ENCODE measurements at places on chromosomes 4 and X. TPM values are rescaled to one million over a fixed set of nuclear protein-coding genes. Genes with fewer than 3 reads are reported as not detected.

DNA sequence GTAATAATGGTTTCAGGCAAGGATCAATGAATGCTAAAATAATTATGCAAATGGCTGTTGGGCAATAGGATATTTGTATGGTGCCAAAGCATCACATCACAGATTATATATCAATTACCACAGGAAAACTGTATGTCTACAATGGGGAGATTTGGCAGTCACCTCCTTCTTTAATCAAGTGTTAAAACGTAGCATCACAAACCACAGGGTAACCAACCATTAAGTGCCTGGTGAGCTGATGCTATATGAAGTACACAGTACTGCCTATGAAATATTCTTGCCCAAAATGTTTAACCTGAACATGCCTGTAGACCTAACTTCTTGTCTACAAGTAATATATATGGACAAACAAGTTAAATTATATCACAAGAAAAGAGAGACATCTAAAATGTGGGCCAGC, 25.3 kb downstream of the MECP2 start:
- no peak for DNase-seq

The RBM46 gene
- not detected for total RNA-seq

GRCh38 chrX:113539599-113540356, 699.1 kb upstream of the AMOT start:
- DNase-seq = no peak

- DNase-seq = peak; percentile 52
These were observed 95.6 kb downstream of the AFAP1 start for GRCh38 chr4:7843831-7844593.

GRCh38 chr4:15913631-15913970, 24.9 kb downstream of the FGFBP1 start:
- DNase-seq = no peak

The FREM3 gene
- not detected for total RNA-seq

GRCh38 chr4:61864286-61864685, 664.2 kb downstream of the ADGRL3 start:
- DNase-seq = no peak

- DNase-seq = no peak
These were observed 96.4 kb downstream of the CHIC2 start for GRCh38 chr4:53967986-53968385.

DNA sequence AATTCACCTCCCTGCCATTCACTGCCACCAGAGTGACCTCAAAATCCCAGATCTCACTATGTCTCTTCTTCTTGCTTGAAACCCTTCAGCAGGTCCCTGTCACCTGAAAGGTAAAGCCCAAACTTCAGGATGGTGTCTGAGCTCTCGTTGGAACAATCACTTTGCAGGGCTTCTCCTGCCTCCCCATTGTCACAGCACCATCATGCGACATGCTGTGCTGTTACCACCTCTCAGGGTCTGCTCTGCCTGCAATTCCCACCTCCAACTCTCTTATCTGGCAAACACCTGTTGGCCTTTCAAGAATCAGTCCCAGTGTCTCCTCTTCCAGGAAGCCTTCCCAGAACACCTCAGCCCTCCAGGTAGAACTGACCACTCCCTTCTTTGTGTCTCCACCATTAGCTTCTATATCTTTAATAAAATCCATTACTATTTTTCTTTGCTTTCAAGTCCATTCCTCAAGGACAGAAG, 46.2 kb downstream of the SEL1L3 start:
- no peak for DNase-seq

- DNase-seq = no peak
These were observed 47.4 kb upstream of the KDR start for GRCh38 chr4:55172694-55173287.

- DNase-seq = no peak
These were observed 146.9 kb downstream of the FAM13A start for GRCh38 chr4:88910101-88910500.

GRCh38 chr4:183830438-183830985, 74.6 kb upstream of the STOX2 start:
- DNase-seq = no peak

The ETDB gene
- not detected for total RNA-seq

- DNase-seq = no peak
These were observed 67.1 kb upstream of the HS3ST1 start for GRCh38 chr4:11495818-11496217.

The LRIT3 gene
- total RNA-seq = not detected

- no peak for DNase-seq
These were observed 45.4 kb downstream of the FGFRL1 start for GRCh38 chr4:1056671-1057402.

- no peak for DNase-seq
These were observed 54.2 kb downstream of the SCD5 start for GRCh38 chr4:82744284-82744968.

The FAT1 gene
- total RNA-seq = 83.1 TPM

- DNase-seq = peak; percentile 40
These were observed 155.2 kb downstream of the ZNF330 start for GRCh38 chr4:141375855-141376254.

- no peak for DNase-seq
These were observed 7.1 kb downstream of the SMIM9 start for GRCh38 chrX:154827194-154828015.

DNA sequence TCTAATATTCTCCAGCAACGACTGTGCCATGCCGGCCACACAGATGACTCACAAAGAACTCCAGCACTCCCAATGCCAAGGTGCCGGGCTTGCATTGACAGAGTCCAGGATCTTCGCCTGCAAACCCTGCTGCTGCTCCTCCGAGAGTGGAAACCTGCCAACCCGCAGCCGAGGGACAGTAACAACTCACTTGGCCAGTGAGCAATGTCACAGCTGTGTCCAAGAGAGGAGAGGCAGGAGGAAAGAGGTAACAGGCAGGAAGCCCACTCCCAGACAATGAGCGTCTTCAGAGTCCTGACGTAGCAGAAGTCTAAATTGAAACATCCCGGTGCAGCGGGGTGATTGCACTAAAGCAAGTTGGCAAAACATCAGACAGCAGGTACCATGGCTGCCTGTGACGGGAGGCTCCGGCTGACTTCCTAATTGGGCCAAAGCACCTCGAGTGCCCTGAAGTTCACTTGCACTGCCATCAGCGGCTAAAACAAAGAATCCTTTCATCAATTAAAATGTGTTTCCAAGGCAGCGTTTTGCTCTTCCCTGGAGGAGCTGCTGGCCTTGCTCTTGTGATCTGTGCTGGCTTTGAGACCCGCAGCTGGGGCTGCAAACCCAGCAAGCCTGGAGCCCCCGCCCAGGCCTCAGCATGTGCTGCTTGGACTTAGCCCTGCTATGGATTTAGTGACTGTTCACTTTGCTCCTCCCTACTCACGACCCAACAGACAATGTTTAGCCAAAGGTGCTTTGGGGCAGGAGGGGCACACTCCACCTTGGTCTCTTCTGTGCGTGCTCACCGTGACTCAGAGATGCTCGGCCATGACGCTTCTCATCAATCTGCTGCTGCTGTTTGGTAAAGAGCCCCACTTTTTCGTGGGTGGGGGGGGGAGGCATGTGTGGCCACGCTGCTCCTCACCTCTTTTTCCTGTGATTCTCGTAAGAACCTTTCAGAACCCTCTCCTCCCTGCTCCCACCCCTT, 36.5 kb downstream of the DCTD start:
- no peak for DNase-seq

GRCh38 chr4:166823126-166823525, 411.2 kb downstream of the SPOCK3 start:
- no peak for DNase-seq

The GC gene
- total RNA-seq = not detected

- DNase-seq = no peak
These were observed 13.8 kb downstream of the TIMM17B start for GRCh38 chrX:48883729-48884128.

GRCh38 chr4:40909363-40909876, 159.7 kb downstream of the NSUN7 start:
- DNase-seq = no peak

GRCh38 chr4:146256328-146256727, 42.0 kb downstream of the REELD1 start:
- no peak for DNase-seq

DNA sequence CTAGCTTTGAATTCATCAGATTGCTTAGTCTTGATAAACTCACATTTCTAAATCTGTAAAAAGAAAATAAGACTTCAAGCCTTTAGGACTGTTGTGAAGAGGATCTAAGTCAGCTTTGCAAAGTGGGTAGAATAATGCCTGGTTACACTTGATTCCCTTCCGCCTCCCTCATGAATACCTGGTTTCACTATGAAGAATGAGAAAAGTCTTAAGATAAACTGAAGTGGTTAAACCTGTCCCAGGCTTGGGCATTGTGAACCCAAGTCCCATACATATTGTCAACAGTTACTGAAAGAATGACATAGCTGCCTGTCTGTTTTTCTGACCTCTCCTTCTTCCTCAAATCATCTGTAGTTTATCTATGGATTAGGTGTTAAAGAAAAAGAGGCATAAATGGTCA, 16.7 kb upstream of the GBA3 start:
- DNase-seq = no peak
